ENCODE measurements at places on chromosomes 7 and 10. TPM values are rescaled to one million over a fixed set of nuclear protein-coding genes. Genes with fewer than 3 reads are reported as not detected.

The NKX2-3 gene
- 0.05 TPM for total RNA-seq

The OR2A42 gene
- not detected for total RNA-seq

The UNCX gene
- total RNA-seq, result 0.05 TPM

The ASB10 gene
- not detected for total RNA-seq

DNA sequence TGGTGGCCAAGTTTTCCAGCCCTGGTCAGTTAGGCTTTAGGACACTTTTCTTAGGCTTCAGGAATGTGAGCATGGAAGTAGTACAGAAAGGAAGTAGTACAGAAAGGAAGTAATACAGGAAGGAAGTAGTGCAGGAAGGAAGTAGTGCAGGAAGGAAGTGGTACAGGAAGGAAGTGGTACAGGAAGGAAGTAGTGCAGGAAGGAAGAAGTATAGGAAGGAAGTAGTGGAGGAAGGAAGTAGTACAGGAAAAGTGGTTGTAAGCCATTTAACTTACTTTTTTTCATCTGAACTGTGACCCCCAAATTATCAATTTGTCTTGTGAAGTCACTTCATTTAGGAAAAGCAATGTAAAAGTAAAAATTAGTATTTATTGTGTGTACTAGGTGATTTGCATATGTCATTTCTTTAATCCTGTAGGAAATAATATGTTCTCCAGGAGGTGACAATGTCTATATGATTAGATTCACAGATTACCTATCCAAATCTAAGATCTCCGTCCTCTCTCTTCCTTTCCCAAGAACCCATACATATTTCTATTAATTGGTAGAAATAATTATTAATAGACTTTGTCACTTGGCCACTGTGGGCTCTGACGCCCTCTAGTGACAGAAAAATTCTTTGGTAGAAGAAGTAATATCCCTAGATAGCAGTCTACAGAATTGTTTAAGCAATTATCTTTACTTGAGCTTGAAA, 3.9 kb upstream of the FAS start:
- no peak overlapping the region for H3K4me3 ChIP-seq
- no peaks in the 10 kb centered on the region for H3K36me3 ChIP-seq
- DNase-seq, result no peak
- H3K27ac ChIP-seq, result no peak overlapping the region

DNA sequence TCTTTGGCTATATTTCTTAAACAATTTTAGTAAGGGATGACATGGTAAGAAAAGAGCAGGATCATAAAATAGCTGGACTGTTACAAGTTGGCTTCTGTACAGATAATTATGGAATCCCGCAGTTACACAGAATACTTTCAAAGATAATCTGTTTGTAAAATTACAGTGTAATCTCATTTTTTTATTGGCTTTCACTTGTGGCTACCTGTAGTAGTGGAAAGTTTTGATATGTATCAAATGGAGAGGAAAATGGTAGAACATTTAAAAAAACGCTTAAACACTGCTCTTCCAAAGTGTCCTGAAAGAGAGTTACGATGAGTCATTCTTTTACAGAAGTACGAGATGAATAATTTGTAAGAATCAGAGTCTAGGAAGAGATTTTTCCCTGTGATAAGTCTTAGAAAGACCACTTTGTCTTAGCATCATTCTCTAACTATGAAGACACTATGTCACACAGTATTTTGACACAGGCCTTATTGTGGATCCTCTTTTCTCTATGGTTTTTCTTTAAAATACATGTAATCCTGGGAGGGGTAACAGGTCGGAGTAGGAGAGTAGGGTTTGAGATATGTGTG, 215.0 kb upstream of the DKK1 start:
- no peaks in the 10 kb centered on the region for H3K4me1 ChIP-seq
- no peak overlapping the region for H3K27ac ChIP-seq
- no peaks in the 10 kb centered on the region for H3K36me3 ChIP-seq
- no peak for DNase-seq

GRCh38 chr7:104621321-104621720, 292.9 kb downstream of the LHFPL3 start:
- no peaks in the 10 kb centered on the region for H3K27me3 ChIP-seq
- no peaks in the 10 kb centered on the region for H3K4me1 ChIP-seq
- no peak for DNase-seq
- no peak overlapping the region for H3K27ac ChIP-seq
- no peaks in the 10 kb centered on the region for H3K36me3 ChIP-seq
- H3K4me3 ChIP-seq, result no peak overlapping the region

- no peaks in the 10 kb centered on the region for H3K27me3 ChIP-seq
- no peak overlapping the region for H3K27ac ChIP-seq
- DNase-seq, result no peak
- no peaks in the 10 kb centered on the region for H3K4me1 ChIP-seq
Measured at GRCh38 chr10:65528986-65529385, 1396.8 kb upstream of the LRRTM3 start.
